ENCODE measurements at places on chromosomes 4 and X.

GRCh38 chr4:157779081-157779480 is 393.7 kb downstream of the GASK1B start:
- no peak for DNase-seq

DNA sequence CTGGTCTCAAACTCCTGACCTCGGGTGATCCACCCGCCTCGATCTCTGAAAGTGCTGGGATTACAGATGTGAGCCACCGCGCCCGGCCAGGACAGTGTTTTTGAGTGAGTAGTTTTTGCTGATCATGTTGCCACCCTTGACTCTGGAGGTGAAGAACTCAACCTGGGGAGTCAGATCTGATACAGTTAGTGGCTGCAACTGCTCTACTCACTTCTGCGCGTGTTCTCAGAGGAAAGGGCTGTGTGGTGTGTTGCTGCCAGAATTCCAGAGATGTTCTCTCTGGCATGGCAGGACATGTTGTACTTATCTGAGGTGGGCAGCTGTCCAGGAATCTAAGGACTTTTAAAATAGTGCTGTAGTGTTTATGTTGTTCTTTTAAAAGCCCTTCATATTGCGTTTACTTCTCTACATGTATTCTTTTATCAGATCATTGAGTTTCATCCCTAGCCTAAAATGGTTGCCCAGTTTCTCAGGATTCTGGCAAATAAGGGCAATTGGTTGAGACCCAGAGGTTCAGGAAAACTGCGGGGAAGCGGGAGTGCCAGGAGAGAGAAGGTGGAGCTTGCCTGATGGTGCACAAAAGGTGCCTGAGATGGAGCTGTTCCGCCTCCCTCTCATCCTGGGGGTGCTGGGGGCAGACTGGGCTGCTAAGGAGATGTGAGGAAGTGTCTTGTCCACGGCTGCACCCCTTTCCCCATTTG is 97.7 kb downstream of the ARHGAP10 start:
- DNase-seq: no peak

GRCh38 chrX:131046596-131046995 is 11.6 kb upstream of the ARHGAP36 start:
- no peak for DNase-seq

DNA sequence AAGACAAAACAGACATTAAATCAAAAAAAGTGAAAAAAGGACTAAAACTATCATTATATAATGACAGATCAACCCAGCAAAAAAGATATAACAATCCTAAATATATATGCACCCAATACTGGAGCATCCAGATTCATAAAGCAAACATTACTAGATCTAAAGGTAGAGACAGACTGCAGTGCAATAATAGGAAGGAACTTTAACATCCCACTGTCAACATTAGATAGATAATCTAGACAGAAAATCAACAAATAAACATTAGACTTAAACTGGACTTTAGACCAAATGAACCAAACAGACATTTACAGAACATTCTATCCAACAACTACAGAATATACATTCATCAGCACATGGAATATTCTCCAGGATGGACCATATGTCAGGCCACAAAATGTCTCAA is 29.5 kb upstream of the RAB39B start:
- DNase-seq: no peak

DNA sequence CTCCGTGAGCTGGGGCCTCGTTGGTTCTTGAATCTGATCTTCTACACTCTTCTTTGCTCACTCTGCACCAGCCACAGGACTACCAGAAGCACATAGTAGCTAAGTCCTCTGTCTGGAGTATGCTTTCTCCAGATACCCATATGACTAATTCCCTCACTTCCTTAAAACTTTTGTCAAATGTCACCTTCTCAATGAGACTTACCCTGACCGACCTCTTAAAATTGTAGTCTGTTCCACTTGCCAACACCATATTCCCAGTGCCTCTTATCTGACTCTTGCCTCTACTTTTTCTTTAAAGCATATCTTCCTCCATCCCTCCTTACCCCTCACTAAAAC is 10.0 kb downstream of the PARM1 start:
- no peak for DNase-seq

DNA sequence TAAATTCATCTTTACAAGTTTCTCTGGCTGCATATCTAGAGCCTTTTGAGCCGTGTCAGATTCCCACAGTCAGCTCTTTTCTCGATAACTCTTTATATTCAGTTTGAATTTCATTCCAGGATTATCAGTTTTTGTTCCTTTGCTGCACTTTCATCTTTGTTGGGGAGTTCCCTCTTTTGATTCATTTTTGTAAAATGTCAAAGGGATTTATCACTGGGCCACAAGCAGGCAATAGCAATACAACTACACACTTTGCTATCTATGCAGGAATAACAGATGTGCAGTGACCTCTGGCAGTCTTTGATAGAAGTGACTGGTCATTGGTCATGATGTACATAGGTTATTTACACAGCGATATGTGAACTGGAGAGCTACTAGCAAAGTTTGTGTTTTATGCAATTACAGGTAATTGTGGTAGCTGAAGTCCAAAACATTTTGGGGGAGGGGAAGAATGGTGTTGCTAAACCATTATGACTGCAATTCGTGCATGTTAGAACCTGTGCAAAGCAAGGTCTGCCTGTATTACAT is 43.8 kb downstream of the HPGDS start:
- no peak for DNase-seq

DNA sequence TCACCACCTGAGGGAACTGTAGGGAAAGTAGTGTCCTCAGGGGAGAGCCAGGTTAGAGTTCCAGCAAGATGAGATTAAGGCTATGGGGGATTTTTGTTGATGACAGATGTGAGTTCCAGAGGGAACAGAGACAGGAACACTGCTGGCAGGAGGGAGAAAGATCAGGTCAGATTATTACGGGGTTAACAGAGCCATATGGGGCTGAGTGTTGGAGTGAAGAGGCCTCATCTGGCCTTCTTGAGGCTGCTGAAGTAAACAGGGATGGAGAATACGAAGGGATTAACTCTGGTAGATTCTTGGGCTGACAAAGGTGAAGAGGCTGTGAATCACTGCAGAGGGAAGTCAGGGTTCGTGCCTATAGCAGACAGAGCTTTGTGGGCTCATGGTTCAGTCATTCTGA is 47.9 kb upstream of the POU4F2 start:
- DNase-seq: no peak

DNA sequence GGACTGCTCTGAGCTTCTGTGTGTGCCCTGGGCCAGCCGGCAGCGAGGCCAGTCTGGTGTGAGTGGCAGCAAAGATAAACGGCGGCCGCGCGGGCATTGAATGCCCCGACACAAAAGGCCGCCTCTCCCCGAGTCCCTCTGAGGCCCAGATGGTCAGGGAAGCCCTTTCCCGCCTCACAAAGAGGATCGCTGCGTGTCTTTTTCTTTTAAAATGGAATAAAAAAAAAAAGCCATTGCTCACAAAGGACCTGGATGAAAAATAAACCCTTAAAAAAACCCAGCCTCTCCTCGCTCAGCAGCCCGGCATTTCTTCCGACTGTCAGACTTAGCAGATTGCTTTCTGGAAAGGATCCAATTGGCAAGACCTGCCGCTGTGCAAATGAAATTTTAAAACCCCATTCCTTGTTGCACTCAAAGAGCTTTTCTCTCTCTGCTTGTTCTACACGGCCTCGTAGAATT is 578.7 kb downstream of the BCOR start:
- DNase-seq: no peak

- DNase-seq: no peak
Measured at GRCh38 chr4:156523991-156524390, 447.6 kb downstream of the PDGFC start.

DNA sequence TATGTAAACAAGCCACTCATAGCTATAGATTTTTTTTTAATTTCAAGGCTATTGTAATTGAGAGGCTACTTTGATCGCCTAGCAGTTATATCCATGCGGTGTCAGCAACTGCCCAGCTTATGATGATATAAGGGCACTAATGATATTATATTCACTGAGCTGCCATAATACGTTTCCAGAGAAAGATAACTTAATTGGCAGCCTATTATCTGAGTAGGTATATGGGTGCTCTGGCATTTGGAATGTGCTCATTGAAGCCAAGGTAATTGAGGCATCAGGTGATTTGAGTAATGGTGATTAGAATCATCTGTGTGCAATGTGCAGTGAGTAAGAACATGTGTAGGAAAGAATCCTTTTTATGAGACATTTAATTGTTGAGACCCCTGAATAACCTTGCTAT is 490.0 kb downstream of the CENPC start:
- DNase-seq: no peak

GRCh38 chrX:24149351-24150050 is at the start of gene ZFX:
Gene ZFX (plus strand): TSS chrX:24149729. CDS start chrX:24172743, 23,014 bp downstream.
- DNase-seq: peak; percentile 46

DNA sequence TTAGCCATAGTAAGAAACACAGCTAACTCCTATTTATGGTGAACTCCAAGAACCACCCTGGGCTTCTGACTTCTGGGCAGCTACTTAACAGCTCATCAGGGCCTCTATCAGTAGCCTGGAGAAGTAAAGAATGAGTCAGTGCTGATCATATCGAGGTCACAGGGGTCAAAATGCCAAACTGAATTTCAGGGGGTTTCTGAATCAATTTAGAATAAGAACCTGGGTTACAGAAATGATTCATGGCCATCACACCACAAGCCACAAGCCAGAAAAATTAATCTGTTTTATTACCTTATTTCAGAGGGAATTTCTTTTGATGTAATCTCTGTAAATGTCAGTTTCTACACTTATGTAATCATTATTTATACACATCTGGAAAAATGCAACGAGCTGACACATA is 64.4 kb downstream of the CHST7 start:
- no peak for DNase-seq

DNA sequence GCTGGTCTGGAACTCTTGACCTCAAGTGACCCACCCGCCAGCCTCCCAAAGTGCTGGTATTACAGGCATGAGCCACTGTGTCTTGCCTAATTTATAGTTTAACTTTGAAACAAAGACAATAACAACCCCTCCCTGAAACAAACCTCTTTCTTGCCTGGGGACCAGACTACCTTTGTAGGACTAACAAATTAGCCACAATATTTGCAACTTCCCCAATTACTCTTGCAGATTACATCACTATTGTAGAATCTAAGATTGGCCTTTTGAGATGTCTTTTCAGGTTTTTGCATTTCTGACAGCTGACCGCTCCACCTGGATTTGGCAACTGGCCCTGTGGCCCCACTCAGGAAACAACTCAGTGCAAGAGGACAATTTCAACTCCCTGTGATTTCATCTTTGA is 84.8 kb downstream of the AKAP4 start:
- no peak for DNase-seq

DNA sequence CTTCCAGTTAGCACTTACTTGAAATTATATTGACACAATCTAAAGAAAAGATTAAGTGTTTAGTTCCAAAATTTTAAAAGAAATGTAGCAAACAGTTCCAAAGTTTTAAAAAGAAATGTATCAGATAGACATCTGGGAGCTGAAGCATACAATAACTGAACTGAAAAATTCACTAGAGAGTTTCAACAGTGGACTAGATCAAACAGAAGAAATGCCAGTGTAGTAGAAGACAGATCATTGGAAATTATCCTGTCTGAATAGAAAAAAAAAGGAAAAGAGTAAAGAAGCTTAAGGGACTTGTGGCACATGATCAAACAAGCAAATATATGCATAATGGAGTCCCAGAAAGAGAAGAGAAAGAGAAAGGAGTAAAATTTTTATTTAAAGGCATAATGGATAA is 261.4 kb downstream of the LAS1L start:
- DNase-seq: no peak

GRCh38 chr4:189202869-189203271 is 737.8 kb upstream of the FRG1 start:
- no peak for DNase-seq

DNA sequence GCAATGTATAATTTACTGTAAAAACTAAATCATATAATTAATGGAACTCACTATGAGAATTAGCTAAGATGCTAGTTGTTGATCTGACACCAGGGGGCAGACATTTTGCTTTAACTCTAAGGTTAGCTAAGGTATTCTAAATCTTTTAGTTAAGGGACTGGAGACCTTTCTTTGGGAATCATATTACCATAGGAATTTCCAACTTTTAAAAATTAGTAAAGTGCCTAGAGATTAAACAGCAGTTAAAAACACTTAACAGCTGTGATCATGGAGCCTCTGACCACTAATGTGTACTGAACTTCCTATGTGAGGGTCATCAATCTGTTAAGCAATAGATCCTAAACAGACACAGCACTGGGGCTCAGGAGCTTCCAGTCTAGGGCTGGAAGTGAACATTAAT is 226.6 kb downstream of the NSUN7 start:
- DNase-seq: peak; percentile 7

DNA sequence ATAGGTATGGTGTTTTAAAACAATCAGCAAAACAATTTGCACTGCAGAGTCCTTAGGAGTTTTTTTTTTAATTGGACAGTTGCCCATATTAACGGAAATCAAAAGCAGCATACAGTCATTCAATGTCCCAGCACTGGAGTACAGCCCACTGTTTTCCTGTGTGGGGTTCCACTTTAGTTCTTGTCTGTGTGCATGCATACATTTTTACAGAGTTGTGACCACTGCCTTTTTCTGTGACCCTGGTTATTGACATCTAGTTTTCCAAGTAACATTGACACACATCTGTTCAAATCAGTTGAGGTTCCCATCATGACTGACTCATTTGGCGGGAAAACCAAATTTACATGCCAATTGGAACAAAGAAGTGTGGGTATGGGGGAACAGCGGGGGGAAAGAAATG is 83.3 kb downstream of the HPRT1 start:
- no peak for DNase-seq

- DNase-seq: peak; percentile 11
Measured at GRCh38 chr4:103046416-103047290, 27.1 kb upstream of the SLC9B1 start.

GRCh38 chr4:147117431-147117830 is 171.8 kb upstream of the TTC29 start:
- DNase-seq: no peak

- DNase-seq: no peak
Measured at GRCh38 chr4:187603093-187604025, 392.2 kb upstream of the ZFP42 start.

GRCh38 chrX:122115604-122116003 is 1068.2 kb downstream of the GLUD2 start:
- DNase-seq: no peak

GRCh38 chr4:23058165-23058776 is 365.5 kb downstream of the GBA3 start:
- DNase-seq: no peak

DNA sequence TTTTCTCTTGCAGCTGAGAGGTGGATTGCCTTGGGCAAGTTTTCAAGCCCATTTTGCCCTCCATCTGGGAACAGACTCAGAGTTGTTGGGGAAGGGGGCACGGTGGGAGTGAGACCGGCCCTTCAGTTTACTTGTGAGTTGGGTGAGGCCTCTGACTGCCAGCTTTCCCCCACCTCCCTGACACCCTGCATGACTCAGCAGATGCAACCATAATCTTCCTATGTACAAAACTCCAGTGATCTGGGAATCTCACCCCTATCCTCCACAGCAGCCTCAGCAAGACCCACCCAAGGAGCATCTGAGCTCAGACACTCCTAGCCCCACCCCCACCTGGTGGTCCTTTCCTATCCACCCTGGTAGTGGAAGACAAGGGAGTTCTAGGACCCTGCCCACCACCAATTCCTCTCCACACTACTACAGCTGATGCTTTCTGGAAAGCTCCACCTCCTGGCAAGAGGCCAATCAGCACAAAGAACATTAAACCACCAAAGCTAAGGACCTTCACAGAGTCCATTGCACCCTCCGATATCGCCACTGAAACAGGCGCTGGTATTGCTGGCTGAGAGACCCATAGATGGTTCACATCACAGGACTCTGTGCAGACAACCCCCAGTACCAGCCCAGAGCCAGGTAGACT is 99.4 kb upstream of the STK26 start:
- DNase-seq: no peak

- no peak for DNase-seq
Measured at GRCh38 chr4:137676357-137676998, 144.2 kb upstream of the PCDH18 start.

Measured in activated T-cell treated with anti-CD3 and anti-CD28 coated beads for 24 hours (primary cell).